ENCODE measurements at places on chromosomes 5 and 9.

GRCh38 chr9:84875193-84875592 lies 205.7 kb downstream of the NTRK2 start:
- DNase-seq = no peak

- DNase-seq = no peak
These were observed 1428.2 kb downstream of the CDH12 start for GRCh38 chr5:21424907-21425306.

GRCh38 chr9:98375138-98375726 lies 119.8 kb upstream of the TBC1D2 start:
- DNase-seq = no peak

GRCh38 chr5:171395042-171395441 lies 7.4 kb downstream of the NPM1 start:
- no peak for DNase-seq

DNA sequence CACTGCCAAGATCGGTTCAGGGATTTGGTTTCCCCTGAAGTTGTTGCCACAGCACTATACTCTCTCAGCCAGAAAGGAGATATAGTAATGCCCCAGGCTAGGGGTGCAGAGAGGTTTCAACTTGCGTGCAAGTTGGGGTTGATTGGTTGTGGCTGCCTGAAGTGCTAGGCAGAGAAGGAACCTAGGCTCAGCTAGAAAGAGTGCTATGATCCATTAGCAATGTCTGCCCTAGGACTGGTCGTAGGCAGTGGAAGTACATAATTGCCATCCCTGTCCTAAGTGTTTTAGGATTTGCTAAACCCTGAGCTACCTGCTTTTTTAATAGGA lies 136.6 kb upstream of the SMIM23 start:
- no peak for DNase-seq

GRCh38 chr9:16057541-16057940 lies 504.7 kb downstream of the CCDC171 start:
- no peak for DNase-seq

DNA sequence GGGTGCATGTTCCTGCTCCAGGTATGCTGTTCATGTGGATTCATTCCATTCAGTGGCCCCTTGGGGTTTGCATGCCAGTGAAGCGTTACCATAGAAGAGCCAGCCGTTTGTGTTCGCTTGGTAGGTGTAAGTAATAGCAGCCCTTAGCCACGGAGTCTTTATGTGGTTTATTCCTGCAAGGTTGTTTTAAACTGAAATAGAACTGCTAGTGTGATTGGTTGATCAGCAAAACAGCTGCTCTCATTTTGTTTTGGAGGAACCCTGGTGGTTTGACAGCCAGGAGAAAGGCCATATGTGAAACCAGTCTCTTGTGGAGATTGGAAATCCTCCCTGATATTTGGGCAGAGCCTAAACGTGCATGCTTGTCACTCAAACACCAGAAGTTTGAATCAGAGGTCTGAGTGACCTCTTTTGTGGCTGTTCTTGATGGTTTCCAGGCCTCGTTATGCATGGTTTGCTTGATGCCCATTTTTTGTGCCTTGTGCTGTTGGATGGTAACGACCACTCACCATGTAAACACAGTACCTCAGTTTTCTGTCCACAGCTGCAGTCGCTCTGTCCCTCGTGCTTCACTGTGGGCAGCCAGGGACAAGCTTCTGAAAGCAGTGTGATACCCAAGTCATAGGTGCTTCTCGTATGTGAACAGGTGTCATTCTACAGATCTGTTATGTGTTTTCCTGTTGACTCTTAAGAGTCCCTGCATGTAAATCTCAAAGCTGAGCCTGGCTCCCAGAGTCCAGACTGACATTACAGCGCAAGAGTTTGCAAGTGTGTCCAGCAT lies 58.3 kb upstream of the NXNL2 start:
- no peak for DNase-seq

GRCh38 chr9:83656032-83656680 lies 33.2 kb downstream of the IDNK start:
- DNase-seq = no peak

DNA sequence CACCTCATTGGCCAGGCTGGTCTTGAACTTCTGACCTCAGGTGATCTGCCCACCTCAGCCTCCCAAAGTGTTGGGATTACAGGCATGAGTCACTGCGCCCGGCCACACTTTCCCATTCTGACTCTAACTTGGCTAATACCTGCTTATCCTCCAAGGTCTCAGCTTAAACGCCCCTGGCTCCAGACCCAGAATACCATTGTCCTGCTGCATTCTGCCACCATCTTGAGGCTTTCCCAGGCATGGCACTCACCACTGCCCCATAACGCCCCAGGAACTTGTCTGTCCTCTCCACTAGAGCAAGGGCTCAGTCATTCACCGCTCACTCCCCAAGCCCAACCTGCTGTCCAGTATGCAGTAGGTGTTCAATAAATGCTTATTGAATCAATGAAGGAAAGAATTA lies 39.8 kb downstream of the CAMK2A start:
- DNase-seq = no peak

- no peak for DNase-seq
These were observed 107.3 kb upstream of the APC start for GRCh38 chr5:112630246-112631009.

GRCh38 chr5:101271416-101271815 lies 368.3 kb upstream of the ST8SIA4 start:
- no peak for DNase-seq

DNA sequence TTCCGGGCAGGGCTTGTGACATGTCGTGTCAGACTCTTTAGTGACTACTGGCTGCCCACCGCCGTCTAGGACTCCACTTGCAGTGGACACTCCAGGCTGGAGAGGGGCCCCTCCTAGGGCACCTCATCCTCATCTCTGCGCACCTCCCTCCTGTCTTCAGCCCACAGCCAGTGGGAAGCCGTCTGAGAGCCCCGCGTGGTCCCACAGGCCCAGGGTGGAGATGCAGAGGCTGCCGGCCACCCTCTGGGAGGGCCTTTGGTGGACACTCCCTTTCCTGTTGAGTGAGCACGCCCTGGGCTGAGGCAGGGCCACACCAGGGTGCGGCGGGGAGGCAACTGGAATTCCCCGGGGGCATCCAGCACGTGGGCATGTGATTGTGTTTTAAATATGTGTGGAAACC lies 80.5 kb downstream of the IRX2 start:
- DNase-seq = no peak

GRCh38 chr9:121735793-121736770 lies 84.6 kb downstream of the DAB2IP start:
- DNase-seq = no peak

- no peak for DNase-seq
These were observed 164.6 kb downstream of the CARTPT start for GRCh38 chr5:71883742-71884103.

- no peak for DNase-seq
These were observed 23.1 kb upstream of the TARS1 start for GRCh38 chr5:33417632-33418031.

GRCh38 chr5:82655078-82655477 lies 376.9 kb upstream of the RPS23 start:
- DNase-seq = no peak

- no peak for DNase-seq
These were observed 11.1 kb upstream of the GLE1 start for GRCh38 chr9:128493424-128493823.

DNA sequence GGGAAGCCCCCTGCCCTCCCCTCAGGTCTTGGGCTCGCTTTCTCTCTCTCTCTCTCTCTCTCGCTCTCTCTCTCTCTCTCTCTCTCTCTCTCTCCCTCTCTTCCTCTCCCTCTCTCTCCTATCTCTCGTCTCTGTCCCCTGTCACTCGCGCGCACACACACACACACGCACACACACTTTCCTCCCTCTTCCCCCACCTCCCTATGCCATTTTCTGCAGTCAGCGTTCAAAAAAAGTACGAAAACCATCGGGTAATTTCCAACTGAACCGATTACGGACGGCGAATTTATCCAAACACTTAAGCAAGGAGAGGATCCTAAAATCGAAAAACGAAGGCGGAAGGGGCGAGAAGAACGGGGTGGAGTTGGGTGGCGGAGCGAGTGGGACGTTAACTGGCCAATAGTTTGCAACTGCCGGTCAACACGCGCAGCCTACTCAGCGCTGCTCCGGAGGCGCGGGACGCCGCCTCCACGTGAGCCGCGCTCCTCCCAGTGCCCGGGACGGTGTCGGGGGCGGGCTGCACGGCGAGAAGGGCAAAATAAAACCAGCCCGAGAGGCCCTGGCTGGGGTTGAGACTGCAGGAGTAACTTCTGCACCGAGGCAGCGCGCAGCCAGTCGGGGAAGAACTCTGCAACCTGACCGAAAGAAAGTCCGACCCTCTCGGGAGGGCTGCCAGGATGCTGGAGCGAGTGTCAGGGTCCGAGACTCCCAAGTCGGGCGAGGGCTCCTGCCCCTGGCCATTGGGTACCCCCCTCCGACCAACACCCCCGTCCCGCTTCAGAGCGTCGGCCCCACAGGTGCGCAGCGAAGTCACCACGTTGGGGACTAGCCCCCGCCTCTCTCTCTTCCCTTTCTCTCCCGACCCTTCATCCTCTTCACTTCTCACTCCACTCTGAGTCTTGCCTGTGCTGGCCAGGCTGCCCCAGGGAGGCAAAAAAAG lies 24.9 kb upstream of the ELAVL2 start:
- DNase-seq = no peak

- peak; percentile 96 for DNase-seq
These were observed at the start of gene SPTAN1 for GRCh38 chr9:128552153-128552743. SPTAN1 (plus strand) TSS chr9:128552587; CDS start chr9:128566741, 14,154 bp downstream.

GRCh38 chr5:130937046-130937445 lies 228.0 kb downstream of the HINT1 start:
- no peak for DNase-seq

DNA sequence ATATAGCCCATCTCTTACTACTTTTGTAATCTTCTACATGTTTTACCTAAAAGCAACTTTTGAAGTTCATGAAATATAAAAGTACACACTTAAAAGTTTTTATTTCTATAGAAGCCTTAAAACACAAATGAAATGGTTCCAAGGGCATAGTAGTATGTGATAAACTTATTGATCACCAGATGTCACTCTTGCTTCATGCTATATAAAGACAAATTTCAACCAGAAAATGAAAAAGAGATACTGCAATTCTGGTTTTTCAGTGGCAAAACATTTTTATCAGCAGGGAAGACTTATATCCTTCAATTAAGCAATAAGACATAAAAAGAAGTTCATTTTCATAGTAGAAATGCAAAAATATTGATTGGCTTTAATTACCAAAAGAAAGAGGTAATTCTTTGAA lies 69.4 kb upstream of the FBXL17 start:
- DNase-seq = no peak

GRCh38 chr5:172597755-172598155 lies 43.3 kb upstream of the NEURL1B start:
- no peak for DNase-seq

DNA sequence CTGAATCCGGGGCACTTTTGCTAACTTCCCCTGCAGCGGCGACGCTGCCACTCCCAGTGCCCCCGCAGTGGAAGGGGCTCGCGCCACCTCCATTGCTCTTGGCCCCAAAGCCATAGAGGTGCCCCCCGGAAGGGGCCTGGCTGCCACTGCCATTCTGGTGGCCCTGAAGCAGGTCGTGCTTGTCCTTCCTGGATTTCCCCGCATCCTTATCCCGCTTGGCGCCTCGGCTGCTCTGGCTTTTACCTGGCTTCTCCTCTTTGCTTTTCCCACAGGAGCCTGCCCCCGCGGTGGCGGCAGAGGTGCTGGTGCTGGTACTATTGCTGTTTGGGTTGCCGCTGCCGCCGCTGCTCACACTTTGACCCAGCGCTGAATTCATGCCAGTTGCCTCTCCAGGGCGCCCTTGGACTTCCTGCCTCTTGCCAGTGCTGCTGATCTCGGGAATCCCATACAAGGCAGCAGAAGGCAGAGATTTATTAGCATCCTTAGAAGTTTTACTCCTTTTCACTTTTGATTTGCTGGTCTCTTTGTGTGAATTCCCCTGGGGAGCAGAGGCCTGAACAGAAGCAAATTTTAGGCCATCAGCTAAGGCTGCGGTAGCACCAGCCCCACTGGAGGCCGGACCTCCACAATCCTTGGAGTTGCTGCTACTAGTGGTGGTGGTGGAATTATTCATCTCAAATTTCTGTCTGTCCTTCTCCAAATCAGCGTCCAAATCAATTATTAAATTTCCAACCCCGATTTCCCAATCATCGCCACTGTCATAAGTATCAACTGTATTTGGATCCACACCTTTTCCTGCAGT lies 2.1 kb downstream of the ZNF608 start:
- DNase-seq = no peak

GRCh38 chr9:123039617-123040219 lies 6.3 kb downstream of the GPR21 start:
- DNase-seq = no peak

DNA sequence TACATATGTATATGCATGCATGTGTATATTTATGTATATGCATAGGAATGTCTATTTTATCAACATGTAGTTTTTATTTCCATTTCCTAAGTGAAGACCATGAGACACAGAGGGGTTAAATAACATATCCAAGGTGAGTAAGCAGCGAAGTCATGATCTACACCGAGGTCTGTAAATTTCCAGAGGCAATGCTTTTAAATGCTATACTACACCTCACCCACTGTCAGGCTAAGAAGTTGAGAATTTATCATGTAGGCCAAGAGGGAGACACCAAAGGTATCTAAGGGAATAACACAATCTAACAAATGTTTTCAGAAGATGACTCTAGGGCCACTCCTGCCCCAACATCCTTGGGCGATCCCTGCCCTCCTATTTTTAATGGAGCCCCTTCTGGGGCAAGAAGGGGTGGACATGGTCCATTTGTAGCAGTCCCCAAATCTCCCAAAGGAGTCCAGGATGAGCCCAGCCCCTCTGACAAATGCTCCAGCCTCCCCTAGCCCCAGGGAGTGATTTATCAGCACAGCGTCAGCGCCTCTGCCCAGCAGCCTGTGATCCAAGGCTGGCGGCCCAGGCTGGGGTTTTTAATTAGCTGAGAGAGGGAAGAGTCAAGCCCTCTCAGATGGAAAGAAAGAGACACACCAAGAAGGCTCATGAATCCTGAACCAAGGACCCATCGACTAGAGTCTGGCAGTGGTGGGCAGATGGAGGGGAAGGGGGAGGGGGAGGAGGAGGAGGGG lies 339.9 kb downstream of the ASTN2 start:
- DNase-seq = no peak

GRCh38 chr9:99762470-99762869 lies 59.2 kb upstream of the NR4A3 start:
- no peak for DNase-seq

DNA sequence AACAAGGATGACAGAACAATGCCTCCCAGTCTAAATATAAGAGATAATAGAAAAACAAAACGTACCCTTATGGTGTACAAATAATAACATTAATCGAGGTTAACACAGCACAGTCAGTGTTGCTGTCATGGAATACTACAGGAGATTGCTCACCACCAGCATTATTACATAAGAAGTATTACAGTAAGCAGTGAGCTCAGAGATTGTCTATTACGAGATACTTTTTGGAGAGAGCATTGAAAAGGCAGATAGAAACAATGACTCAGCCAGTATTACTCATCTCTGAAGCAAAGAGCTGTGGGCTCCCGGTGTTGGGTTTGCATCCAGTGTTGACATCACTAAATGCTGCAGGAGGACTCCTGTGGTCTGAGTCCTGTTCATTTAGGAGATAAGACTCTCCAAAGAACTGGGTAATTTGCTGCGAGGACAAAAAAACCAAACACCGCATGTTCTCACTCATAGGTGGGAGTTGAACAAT lies 191.9 kb upstream of the SEMA6A start:
- peak; percentile 2 for DNase-seq

DNA sequence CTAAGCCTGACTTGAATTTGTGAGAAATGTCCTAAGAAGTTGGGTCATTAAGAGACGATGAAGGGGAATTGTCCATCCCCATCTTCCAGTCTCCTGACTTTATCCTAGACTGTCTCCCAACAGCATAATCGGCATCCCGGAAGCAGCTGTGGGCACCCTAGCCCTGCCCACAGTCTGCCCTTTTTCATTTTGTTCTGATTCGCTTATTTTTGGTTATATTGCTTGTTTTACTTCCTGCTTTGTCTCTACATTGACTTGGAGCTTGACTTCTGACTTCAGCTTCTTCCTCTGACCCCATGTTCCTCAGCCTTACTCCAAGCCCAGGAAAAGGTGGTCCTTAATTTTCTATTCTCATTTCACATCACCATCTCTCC lies 41.8 kb downstream of the UGCG start:
- no peak for DNase-seq
